ENCODE measurements at places on chromosomes 2 and 18.

DNA sequence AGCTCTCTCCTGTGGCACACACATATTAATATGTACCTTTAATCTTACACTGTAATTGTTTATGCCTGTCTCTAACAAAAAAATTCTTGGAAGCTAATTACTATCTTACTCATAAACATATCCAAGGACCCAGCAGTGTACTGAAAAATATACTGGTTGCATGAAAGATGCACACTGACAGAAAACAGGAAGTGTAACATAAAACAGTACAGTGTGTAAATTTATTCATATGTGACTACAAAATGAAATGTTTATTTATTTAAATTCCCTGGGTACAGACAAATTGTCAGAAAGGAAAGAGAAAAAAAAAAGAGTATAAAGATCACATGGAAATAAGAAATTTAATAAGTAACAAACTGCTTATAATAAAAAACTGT lies 28.5 kb downstream of the TMEM131 start:
- DNase-seq = no peak

GRCh38 chr2:74292751-74293150 lies 50.5 kb downstream of the SLC4A5 start:
- DNase-seq = peak; percentile 9

- DNase-seq = no peak
Observed at GRCh38 chr2:7900593-7900992, 781.3 kb upstream of the ID2 start.

- DNase-seq = no peak
Observed at GRCh38 chr18:79438089-79438897, 42.6 kb downstream of the NFATC1 start.

- DNase-seq = no peak
Observed at GRCh38 chr18:26763446-26764110, 101.9 kb downstream of the AQP4 start.

All from iris pigment epithelial cell (primary cell).